ENCODE measurements at places on chromosomes 2 and 18.
A peak's percentile ranks its signal among the peaks of the same experiment; 100 is the strongest.

DNA sequence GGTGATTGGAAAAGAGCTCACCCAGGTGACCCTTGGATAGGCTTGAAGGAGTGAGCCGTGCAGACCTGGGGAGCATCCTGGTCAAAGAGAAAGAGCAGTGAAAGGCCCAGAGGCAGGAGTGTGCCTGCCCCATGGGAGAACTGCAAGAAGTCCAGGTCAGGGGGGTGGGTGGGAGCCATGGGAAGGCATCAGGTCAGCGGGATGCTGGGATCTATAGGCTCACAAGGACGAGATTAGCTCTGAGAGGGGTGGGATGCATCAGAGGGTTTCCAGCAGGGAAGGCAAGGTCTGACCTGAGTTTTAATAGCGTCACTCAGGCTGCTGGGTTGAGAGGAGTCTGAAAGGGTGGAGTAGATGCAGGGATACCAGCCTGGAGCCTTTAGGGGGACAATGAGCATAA is 158.6 kb downstream of the SMAD7 start:
- DNase-seq, result no peak

DNA sequence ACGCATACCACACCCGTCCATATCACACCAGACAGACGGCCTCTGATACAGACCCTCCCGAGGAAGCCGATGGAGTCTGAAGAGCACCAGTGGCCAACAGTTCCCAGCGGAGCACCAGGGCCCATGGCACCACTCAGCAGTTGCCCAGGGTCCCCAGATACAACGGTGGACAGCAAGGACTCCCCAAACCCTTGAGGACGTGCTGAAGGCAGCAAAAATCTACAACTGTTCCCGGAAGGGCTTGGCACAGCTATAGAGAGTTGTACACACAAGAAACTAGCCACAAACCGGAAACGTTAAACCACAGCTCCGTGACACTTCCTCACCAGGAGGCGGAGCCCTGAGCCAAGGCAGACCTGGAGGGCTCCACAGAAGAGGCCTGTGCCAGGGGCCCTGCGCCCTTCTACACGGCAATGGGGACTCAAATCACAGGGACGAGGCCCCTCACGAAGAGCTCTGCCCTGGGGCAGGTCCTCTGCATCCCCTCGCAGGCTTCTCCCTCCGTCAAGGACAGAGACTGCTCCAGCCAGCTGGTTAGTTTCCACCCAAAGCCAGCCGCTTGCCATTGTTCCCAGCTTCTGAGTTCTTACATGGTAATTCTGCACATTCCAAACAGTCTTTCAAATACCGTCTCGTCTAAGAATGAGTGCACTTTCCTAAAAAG is 133.4 kb downstream of the HDAC4 start:
- peak; percentile 87 for DNase-seq

DNA sequence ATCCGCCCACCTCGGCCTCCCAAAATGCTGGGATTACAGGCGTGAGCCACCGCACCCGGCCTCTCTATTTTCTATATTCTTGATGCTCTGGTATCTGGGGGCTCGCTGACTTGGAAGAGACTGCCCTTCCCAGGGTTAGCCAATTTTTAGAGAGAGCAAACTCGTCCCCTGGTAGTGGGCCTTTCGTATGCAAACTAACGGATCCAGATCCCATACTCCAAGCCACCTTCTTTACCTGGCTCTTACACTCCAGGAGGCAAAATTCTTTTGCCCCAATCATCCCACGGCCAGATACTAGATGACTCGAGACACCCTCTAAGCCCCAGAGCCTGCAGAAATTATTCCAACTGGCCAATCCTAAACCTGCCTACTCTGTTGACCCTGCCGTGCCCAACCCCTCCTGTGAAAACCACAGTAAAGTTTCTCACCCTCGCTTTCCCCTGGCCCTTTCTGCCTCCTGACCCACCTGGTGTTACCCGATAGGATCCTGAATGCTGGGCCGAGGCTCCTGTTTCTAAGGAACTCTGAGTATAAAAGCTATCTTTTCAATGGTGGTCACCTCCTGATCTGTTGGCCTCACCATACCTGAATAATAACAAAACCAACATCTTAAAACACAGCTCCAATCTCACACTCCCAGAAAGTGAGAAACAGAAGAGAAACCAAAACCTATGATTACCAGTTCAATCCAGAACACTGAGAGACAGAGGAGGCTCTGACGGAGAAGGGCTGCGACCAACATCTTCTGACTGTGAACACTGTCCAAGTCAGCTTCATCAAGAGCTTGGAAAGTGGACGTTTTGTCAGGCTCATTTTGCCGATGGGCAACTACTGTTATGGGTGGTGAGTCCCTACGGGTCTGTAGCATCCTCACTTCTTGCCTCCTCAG is 57.6 kb upstream of the ZNF532 start:
- DNase-seq, result no peak

GRCh38 chr18:49061239-49061990 is 110.7 kb upstream of the SMAD7 start:
- no peak for DNase-seq

GRCh38 chr2:170771421-170771937 is 1.3 kb downstream of the ERICH2 start:
- DNase-seq, result no peak

GRCh38 chr2:236517251-236518031 is 52.2 kb upstream of the ACKR3 start:
- DNase-seq, result no peak

DNA sequence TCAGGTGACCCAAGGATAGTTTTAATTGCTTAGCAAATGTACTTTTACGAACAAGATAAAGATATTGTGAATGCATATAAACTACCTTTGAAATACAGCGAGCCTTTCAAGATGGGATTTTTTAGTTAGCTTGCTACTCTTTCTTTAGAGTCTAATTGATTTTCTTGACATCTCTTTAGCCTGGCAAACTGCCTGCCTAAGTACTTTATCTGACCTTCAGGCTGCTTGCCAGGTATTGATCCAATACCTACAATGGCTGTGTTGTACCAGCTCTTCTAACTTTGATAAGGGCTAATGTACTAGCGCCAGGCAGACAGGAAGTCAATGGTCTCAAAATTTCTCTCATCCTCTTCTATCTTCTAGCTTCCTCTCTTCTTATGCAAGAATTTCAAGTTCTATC is 414.4 kb upstream of the ACVR2A start:
- no peak for DNase-seq

- DNase-seq, result no peak
Measured at GRCh38 chr2:194896871-194897270, 760.2 kb upstream of the SLC39A10 start.

- DNase-seq, result no peak
Measured at GRCh38 chr2:63163161-63163820, 112.7 kb downstream of the OTX1 start.

- no peak for DNase-seq
Measured at GRCh38 chr2:88176352-88176984, 6.3 kb downstream of the THNSL2 start.

DNA sequence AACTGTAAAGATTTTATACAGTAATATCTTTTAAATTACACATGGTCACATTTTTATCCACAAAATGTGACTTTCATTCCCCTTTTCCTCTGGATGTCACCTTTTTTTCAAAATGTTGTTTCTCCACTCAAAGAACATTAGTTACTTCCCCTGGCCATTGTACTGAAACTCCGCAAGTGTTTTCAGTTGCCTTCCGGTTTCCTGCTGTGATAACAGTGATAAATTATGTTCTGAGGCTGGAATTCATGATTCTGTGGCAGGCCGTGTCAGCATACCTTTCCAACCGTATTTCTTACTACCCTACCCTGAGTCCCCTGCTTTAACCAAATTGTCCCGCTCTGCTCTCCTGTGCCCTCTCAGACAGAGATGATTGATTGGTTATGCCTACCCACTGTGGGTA is 53.5 kb downstream of the MGAT5 start:
- DNase-seq, result no peak

DNA sequence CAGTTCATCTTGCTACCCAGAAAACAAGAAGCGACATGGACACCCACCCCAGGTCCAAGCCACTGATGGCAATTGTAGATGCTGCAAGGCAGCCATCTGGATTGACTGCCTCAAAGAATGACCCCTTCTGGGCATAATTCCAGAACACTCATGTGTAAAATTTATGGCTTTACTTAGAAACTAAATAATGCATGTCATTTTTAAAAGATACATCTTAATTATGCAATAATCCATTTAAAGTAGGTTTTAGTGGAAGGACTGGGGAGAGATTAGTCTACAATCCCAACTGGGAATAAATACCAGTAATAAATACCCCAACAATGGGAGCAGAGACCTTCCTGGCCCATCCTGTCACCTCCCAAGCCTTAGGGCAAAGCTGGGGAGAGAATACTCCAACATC is 247.7 kb downstream of the SS18 start:
- no peak for DNase-seq

DNA sequence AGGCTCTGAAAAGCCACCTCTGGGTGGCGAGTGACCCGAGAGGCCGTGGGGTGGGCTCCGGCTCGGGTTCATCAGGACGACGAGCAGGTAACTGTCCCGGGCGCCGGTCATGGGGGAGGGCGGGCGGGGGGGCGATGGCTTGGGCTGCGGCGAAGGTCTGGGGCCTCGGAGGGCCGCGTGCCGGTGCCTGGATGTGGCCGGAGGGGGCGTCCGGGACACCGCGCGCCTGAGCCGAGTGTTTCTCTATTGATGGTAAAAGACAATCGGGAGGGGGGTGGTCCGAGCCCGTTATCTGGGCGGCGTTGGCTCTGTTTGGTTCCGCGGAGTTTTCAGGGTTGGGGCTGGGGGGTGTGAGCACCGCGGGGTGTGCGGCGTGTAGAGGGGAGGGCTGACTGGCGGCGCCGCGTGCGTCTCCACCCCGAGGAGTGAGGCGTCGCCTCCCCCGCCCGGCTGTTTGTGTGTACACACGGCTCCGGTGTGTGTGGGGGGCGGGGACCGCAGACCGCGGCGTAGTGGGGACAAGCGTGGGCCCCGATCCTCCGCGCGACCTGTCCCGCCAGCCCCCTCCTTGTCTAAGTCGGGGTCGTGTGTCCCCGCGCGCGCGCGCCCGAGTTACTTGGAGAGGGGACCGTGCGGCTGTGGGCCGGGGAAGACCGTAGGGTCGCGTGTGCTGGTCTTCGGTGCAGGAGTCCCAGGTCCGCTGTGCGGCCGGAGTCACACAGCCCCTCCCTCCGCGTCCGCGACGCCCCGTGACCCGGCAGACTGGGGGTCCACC is 1.6 kb downstream of the CTIF start:
- peak; percentile 55 for DNase-seq

DNA sequence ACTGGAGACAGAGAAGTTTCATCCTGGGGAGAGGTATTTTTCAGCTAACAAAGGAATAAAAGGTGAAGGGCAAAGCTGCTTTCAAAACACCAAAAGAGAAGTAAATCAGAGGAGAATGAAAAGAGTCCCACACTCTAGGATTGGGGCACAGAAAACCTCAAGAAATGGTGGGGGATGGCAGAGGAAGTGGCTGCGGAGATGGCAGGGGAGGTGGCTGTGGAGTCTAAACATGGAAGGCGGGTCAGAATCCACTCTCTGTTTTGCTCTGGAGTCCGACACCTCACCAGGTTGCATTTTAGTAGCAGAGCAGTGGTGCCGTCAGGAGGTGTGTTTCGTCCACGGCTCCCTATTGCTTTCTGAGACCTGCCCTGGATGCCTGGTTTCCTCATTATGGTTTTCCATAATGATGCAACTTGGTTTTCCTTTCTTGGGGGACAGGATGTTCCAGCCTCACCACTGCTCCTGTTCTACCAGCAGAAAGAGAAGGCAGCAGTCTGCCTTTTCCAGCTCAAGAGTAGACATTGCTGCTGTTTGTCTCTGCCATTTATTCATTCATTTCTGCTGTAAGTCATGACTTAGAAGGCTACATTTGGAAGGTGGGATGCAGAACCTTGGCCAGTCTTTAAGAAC is 188.7 kb downstream of the ANKRD44 start:
- no peak for DNase-seq

- DNase-seq, result peak; percentile 94
Measured at GRCh38 chr2:62577994-62578781, 72.2 kb upstream of the TMEM17 start.

GRCh38 chr18:68314403-68314802 is 400.5 kb downstream of the TMX3 start:
- DNase-seq, result peak; percentile 84

DNA sequence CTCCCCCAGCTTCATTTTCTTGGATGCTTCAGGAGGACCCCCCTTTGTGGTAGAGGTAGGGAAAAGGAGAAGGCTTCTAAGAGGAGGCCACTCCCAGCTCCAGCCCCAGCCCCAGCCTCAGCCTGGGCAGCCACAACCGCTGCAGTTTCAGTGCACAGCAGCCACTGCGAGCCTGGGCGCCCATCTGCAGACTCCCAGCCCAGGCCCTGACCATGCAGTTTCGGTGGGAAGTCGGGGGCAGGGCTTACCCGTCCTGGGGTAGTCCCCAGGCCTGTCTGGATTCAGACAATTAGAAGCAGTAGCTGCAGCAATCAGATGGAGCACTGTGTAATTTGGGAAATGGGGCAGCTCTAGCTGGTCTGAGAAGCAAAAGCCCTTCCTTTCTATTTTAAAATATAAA is 28.6 kb downstream of the ITM2C start:
- DNase-seq, result no peak

DNA sequence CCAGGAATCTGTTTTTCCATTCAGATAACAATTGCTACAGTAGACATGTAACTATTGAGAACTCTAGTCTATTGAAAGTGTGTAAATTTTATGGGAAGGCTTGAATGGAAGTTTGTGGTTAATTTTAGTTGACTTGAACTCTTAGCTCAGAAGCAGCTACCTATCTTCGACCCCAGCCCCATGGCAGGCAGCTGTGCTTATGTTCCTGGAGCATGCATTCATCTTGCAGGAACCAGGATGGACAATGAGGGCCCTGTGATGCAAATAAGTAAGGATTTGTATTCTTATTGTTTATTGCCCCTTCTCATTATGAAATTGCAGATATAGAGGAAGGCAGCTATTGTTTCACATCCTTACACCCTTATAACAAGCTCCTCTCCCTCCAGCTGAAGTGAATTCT is 1252.2 kb downstream of the DPP10 start:
- no peak for DNase-seq

DNA sequence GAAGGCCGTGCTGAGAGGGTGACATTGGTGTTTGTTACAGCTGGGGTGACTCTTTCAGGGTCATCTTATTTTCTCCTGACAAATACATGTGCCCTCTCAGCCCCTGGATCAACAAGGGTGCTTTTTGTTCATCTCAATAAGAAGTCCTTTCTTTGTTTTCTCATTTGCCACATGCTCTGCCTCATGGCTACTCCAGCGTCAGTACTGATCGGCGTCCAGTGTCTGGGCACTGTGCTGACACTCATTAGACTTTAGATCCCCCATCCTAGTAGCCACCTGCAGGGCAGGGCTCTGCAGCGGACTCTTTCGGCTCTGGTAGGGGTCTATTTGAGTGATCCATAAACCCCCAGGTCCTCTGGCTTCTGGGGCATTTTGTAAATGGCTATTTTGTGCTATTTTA is 38.4 kb downstream of the NPPC start:
- no peak for DNase-seq

GRCh38 chr2:55781542-55781941 is 87.9 kb upstream of the PNPT1 start:
- no peak for DNase-seq

Data from LHCN-M2 (cell line).